ENCODE measurements at places on chromosomes 13 and 19.

DNA sequence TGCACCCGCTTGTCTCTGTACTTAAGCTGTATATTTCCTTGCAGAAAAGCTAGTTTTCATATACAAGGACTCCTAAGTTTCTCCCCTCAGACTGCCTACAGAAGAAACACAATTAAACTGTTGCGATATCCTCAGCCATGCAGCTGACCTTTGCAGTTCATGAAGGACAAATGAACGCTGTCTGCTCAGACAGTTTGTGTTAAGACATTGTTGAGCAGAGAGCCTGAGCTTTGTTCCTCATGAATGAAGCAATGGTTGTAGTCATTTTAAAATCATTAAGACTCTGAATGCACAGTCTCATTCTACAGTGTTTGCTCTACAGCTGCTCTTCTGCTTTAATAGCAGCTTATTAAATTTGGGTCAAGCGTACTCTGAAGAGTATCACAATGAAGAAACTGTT lies 23.2 kb upstream of the MAB21L1 start:
- no peak for DNase-seq

- peak; percentile 22 for DNase-seq
Measured at GRCh38 chr13:71290963-71291841, 575.8 kb downstream of the DACH1 start.

GRCh38 chr13:91169321-91170050 lies 178.0 kb upstream of the MIR17HG start:
- no peak for DNase-seq

- DNase-seq: peak; percentile 65
Measured at GRCh38 chr19:2148482-2149135, 2.8 kb downstream of the AP3D1 start.

GRCh38 chr19:16252459-16253205 lies 54.9 kb downstream of the AP1M1 start:
- DNase-seq: no peak

GRCh38 chr13:48908381-48909055 lies 67.2 kb upstream of the FNDC3A start:
- no peak for DNase-seq

DNA sequence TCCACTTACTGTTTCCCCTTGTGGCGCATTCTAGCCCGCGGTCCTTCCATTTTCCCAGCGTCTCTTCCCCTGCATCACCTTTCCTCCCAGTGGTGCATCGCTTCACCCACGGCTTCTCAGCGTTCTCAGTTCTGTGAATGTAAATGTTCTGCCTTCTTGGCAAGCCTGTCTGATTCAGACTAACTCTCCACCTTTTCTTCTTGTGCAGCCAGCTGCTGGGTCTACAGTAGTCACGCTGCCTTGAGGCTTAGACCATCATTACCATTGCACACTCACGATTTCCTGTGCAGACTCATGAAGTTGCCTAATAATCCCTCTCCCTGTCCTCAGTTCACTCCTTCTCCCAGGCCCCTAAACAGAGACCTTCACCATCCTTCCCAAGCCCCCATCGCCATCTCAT lies 75.0 kb downstream of the DHRS12 start:
- DNase-seq: no peak

- no peak for DNase-seq
Measured at GRCh38 chr19:28556371-28556770, 656.6 kb downstream of the UQCRFS1 start.

DNA sequence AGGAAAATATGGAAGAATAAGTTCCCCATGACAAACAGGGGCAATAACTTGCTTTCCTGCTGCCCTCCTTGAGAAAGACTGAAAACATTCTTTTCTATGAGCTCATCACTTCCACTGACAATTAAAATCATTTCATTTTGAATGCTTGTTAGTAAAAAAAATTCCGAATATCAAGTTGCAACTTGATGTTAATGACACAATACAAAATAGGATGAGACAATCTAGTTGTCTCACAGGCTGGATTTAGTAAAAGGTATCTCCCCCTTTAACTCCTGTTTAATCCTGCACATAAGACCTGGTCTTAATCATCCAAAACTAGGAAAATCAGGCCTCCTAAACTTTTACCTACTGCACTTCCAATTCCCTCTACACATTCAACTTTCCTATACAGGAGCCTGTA lies 24.7 kb downstream of the IRS2 start:
- no peak for DNase-seq

GRCh38 chr19:3700242-3701032 lies at the start of gene PIP5K1C:
TSS of gene PIP5K1C (minus strand) at chr19:3700468. CDS start at chr19:3700390, 78 bp downstream.
- peak; percentile 95 for DNase-seq

GRCh38 chr13:36030670-36031331 lies 100.4 kb downstream of the DCLK1 start:
- DNase-seq: no peak

GRCh38 chr19:35986664-35987570 lies 8.1 kb upstream of the SDHAF1 start:
- DNase-seq: peak; percentile 64

- DNase-seq: no peak
Measured at GRCh38 chr13:49367640-49368422, 76.0 kb downstream of the CAB39L start.

DNA sequence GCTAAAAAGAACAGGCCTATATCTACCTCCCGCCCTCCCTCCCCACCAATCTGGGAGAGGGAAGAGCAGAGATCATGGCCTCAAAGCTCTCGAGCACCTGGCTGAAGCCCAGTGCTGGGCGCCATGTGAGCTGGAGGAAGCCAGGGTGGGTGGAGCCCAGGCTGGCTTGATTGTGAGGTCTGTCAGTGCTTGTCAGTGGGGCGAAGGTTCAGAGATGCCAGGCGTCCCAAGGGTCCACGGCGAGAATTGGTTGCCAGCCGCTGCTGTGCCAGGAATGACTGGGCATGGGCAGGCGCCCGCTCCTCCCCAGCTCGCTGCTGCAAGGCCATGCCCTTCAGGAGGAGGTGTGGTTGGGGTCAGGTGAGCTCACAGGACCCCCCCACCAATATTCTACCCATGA lies 11.5 kb downstream of the BEST2 start:
- DNase-seq: no peak

GRCh38 chr13:32284927-32285632 lies 30.1 kb downstream of the ZAR1L start:
- no peak for DNase-seq

GRCh38 chr13:80033286-80033685 lies 307.6 kb downstream of the SPRY2 start:
- DNase-seq: no peak

DNA sequence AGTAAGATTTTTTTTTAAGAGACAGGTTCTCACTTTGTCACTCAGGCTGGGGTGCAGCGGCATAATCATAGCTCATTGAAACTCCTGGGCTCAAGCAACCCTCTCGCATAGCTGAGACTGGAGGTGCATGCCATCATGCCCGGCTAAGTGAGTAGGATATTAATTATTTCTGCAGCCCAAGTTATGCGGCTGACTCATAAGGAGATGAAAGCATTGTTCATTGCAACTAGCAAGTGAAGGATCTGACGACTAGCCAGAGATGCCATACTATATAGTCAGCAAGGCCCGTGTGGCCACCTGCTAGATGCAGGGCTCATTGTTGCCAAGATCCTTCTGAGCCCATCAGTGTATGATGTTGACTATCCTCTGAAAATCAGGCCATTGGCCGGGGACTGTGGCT lies 45.2 kb downstream of the ABCC4 start:
- no peak for DNase-seq

- DNase-seq: no peak
Measured at GRCh38 chr13:33106656-33107360, 90.6 kb downstream of the KL start.

GRCh38 chr13:94495806-94496205 lies 16.3 kb upstream of the DCT start:
- no peak for DNase-seq

DNA sequence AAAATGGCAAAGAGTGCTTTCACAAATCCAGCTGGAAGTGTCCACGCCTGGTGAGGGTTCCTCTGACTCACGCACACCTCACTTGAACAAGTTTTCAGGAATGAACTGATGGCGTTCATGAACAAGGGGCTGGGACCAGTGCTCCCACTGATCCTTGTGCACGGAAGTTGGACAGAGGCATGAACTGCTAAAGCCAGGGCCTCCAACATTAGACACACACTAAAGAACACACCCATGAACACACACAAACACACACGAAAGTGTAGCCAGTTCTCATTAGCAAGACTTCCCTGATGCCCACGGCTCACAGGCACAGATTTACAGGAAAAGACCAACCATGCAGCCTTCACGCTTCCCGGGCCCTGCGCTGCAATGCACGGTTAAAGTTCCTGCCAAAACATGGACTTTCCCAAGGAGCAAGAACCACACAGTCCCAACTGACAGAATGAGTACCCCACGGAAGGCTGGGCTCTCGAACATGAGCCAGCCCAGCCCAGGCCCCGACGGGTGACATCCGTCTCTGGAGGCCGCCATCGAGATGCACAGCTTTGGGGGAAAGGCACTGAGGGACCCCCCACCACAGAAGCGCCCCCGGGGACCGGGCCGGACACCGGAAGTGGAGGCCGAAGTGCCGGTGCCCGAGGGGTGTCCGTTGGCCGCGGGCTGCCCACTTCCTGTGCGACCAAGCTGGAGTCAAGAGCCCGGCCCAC lies 808 bp downstream of the DNMT1 start:
- peak; percentile 55 for DNase-seq

GRCh38 chr19:52592301-52592700 lies 22.2 kb downstream of the ZNF701 start:
- no peak for DNase-seq

GRCh38 chr13:48185018-48185417 lies 48.0 kb upstream of the ITM2B start:
- no peak for DNase-seq

GRCh38 chr19:29583196-29583999 lies 22.7 kb upstream of the POP4 start:
- no peak for DNase-seq

- peak; percentile 82 for DNase-seq
Measured at GRCh38 chr19:4911786-4912672, 2.7 kb downstream of the UHRF1 start.

GRCh38 chr19:38985262-38985661 lies 9.7 kb upstream of the FBXO17 start:
- DNase-seq: no peak
